ENCODE measurements at places on chromosomes 13 and 19.

DNA sequence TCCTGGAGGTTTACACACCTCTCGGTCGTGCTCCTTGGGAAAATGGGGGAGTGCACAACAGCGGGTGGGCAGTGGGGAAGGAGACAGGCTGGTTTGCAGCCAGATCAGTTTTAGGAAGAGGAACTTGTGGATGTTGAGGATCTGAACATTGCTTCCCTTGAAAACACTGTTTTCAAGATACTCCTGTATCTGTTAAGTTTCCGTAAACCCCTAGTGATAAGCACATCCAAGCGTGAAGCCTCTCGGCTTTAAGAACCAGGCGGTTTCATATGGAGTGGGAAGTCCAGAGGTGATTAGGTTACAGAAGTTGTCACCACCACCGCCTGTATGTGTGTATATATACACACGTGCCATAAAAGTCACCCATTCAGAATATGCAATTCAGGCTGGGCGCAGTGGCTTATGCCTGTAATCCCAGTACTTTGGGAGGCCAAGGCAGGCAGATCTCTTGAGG, 47.4 kb downstream of the SIPA1L3 start:
- DNase-seq = no peak

GRCh38 chr13:43295321-43295720, 271.9 kb downstream of the DNAJC15 start:
- DNase-seq = no peak

DNA sequence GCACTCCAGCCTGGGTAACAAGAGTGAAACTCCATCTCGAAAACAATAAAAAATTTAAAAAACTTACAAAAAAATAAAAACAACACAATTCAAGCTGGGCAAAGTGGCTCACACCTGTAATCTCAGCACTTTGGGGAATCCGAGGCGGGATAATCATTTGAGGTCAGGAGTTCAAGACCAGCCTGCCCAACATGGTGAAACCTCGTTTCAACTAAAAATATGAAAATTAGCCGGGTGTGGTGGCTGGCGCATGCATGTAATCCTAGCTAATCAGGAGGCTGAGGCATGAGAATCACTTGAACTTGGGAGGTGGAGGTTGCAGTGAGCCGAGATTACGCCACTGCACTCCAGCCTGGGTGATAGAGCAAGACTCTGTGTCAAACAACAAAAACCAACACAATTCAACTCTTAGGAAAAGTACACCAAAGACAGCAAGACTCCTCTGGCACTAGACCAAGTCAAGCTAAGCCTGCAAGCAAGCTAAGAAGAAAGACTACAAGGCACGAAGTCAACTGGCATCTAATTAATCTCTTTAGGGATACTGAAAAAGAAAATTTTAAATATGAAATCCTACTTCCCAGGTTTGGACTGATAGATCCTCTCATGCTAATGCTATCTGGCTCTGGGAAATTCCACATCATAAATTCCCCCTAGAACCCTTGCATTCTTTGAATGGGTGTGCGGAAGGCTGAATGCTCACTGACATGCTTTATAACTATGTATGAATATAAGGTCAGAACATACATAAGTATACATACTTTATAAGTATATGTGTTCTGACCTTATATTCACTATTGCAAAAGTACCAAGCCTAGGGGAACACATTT, 7.9 kb downstream of the PBX4 start:
- no peak for DNase-seq

DNA sequence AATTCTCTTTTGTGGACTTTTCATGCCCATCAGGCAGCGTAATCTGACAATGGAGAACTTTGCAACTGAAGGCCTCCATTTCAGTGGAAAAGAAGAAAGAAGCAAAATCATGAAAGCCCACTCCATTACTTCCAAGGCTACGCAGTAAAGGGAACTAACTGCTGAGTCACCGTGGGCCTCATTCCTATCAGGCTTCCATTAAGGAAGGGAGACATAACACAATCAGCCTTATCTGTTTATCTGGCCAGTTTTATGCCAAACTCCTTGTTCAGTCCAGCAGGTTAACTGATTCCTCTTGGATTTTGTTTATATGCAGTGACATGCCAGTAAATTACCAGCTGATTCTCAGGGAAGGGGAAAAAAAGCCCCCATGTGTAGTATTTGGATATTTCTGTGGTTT, 56.8 kb upstream of the KATNAL1 start:
- no peak for DNase-seq

DNA sequence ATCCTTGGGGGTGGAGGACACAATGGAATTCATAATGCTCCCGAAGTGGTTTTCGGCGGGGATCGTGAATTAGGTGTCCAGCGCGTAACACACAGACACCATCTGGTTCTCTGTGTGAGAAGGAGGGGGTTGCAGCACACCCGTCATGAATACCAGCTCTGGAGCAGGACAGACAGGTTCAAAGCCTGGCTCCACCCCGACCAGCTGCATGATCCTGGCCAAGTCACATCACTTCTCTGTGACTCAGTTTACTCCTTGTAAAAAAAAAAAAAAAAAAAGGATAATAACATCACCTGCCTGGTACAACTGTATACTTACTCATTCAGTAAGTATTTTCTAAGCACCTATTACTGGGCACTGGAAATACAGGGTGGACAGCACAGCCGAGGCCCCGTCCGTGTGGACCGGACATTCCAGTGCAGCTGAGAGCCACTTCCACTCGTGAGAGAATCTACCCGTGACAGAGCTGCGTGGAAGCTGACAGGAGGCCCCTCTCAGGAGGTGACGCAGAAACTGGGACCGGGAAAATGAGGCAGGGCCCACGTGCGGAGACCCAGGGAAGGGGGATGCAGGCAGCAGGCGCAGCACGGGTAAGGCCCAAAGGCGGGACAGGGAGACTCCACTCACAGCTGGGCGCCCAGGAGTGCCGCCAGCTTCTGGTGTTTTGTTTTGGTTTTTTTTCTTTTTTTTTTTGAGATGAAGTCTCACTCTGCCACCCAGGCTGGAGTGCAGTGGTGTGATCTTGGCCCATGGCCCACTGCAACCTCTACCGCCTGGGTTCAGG, 12.0 kb downstream of the RDH13 start:
- DNase-seq = no peak

DNA sequence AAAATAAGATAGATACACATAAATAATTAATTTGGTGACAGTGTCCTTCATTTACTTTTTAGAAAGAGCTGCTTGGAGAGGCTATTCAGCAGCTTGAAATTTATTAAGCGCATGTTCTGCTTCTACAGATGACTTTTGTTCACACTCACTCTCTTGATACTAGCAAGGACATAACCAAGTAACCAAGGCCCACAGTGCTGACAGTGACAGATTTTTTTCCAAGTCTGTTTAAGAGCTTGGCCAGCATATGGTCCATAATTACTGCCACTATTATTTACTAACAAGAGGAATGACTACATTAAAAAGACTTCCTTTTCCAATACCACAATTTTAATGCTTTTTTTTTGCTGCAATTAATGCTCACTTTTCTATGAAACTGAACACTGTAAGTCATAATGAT, 673.7 kb upstream of the MIR17HG start:
- no peak for DNase-seq

DNA sequence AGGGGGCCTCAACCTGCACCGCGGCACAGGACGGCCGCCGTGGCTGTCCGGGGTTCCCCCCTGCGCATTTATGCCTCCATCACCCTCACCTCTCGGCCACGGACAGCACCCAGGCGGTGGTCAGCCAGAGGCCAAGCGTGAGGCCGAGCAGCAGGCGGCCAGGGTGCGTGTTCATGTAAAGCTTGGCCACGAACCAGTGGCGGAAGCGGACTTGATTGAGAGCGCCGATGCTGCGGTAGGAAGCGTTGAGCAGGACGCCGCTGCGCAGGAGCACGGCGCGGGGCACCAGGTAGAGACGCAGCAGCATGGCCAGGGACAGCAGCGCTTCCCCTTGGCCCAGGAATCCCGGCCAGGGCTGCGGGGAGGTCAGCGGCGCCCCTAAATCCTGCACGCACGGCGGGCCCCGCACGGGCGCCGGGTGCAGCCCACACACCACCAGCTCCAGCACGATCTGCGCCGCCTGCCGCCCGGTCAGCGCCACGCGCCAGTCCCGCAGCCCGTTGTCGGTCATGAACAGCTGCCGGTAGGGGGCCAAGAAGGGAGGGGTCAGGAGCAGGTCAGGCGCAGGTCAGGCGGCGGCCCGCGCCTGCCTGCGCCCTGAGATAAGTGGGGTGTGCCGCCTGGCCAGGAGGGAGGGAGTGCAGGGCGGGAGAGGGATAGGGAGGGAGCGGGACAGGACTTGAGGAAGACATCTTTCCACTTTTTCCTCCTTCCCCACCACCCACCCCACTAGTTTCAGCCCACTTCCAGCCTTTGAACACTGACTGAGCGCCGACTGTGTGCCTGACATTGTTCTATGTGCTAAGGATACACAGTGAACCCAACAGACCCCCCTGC, 6.5 kb downstream of the KCNN4 start:
- no peak for DNase-seq

GRCh38 chr13:40776681-40777165, 5.7 kb upstream of the MRPS31 start:
- peak; percentile 33 for DNase-seq

DNA sequence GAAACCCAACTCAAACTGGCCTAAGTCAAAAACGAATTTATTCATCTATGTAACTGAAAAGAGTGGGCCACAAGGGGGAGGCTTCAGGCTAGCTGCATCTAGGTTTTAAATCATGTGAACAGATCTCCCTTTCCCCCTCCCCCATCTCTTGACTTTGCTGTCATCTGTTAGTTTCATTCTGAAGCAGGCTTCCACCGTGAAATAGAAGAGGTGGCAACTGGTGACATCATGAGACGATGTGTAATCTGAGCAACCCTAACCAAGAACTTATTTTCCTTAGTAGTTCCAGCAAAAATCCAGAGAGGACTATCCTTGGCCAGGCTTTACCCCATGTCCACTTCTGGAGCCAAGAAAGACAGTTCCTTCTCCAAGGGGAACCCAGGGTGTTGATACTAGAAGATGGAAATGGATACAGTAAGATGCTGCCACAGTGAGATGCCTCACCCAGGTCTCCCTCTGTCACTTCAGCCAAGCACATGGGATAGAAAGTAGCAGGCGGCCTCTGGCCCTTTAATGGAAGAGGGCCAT, 9.4 kb downstream of the SAMD4B start:
- no peak for DNase-seq

DNA sequence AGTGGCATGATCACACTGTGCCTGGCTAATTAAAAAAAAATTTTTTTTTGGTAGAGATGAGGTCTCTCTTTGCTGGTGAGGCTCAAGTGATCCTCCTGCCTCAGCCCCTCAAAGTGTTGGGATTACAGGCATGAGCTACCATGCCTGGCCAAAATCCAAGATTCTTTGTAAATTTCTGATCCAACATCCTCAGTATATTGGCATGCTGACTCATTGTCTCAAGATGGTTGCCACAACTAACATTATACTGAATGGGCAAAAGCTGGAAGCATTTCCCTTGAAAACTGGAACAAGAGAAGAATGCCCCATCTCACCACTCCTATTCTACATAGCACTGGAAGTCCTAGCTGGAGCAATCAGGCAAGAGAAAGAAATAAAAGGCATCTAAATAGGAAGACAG, 100.0 kb downstream of the KLF5 start:
- DNase-seq = no peak

DNA sequence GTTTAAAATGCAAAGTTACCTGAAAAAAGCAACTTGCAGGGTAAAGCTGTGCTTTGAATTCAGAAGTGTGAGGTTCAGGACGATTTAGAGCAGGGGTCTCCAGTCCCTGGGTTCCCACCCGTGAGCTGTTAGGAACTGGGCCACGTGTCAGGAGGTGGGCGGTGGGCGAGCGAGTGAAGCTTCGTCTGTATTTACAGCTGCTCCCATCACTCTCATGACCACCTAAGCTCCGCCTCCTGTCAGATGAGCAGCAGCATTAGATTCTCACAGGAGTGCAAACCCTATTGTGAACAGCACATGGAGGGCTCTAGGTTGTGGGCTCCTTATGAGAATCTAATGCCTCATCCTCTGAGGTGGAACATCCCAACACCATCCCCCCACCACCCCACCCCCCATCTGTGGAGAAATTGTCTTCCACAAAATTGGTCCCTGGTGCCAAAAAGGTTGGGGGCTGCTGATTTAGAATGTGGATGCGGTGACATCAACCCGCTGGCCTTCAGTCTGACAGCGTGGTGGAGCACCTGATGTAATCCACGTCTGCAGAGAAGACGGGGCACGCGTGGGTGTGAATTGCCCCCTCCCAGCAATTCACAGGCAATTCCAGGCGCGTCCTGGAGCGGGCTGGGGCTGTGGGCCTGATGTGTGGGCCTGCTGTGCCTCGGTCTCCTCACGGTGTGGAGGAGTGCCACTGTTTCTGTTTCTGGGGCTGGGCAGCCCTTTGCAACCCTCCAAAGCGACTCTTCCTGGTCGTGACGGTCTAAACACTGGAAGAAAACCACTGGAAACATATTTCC, 214.0 kb upstream of the SOX1 start:
- no peak for DNase-seq

DNA sequence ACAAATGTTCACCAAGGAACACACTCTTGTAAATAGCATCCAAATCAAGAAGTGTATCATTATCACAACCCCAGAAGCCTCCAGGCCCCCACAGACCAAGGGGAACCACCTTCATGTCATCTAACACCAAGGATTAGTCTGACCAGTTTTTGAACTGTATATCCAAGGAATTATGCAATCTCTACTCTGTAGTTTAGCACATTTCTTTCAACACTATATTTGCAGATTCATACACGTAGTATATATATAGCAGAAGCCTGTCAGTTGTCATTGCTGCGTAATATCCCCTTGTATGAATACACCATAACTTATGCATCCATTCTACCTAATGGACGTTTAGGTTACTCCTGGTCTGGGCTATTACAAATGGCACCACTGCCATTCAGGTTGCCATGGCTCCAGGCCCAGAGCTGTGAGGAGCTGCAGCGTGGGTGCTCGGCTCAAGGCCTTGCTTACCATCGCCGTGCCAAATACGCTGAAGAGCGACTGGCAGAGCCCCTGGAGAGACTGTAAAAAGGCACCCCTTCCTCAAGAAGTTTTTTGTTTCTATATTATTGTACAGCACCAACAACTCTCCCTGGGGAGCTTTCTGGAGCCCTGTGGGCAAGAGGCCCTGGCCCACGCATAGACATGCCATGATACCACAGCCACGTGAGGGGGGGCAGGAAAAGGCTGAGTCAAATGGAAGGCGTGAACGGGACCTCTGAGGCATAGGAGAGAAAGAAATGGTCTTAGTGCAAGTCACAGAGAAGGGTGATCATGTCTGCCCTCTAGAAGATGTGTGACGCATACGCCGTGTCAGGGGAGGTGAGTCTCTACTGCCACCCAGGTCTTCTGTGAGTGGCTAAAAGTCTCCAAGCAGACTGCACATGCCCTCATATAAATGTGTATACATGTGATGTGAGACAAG, 10.8 kb downstream of the LATS2 start:
- DNase-seq = no peak

- DNase-seq = no peak
Observed at GRCh38 chr19:56764196-56764695, 76.3 kb downstream of the PEG3 start.

GRCh38 chr19:33471111-33471996, 50.2 kb downstream of the PEPD start:
- no peak for DNase-seq

- no peak for DNase-seq
Observed at GRCh38 chr13:20713014-20713376, 9.5 kb downstream of the IL17D start.

GRCh38 chr19:43610493-43610892, 1.4 kb upstream of the SRRM5 start:
- no peak for DNase-seq

DNA sequence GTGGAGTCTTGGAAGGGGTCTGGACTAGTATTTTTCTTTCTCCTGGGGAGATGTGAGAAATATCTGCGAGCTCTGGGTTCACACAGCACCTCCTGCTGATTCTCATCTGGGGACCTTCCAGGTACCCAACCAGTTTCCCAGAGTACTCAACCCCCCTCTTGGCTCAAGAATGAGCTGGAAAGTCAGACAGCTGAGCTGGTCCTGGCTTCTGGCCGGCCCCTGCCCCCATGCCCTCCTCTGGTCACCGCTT, 2.2 kb upstream of the PDE4A start:
- DNase-seq = no peak

All from stimulated activated CD8-positive, alpha-beta memory T cell treated with anti-CD3 and anti-CD28 coated beads, Interleukin-2, amount 100 ng/mL, for 48 hours (primary cell).